ENCODE measurements at places on chromosomes 2 and 18. TPM values are rescaled to one million over a fixed set of nuclear protein-coding genes. Genes with fewer than 3 reads are reported as not detected.

The CBLN2 gene
- total RNA-seq, result 8.2 TPM

The RAB6C gene
- not detected for total RNA-seq

The SLC66A3 gene
- 52.6 TPM for total RNA-seq

The AQP12B gene
- total RNA-seq, result not detected

The ASPRV1 gene
- total RNA-seq, result 4.3 TPM

- no peak for DNase-seq
These were observed 24.8 kb upstream of the STARD7 start for GRCh38 chr2:96233436-96233835.

DNA sequence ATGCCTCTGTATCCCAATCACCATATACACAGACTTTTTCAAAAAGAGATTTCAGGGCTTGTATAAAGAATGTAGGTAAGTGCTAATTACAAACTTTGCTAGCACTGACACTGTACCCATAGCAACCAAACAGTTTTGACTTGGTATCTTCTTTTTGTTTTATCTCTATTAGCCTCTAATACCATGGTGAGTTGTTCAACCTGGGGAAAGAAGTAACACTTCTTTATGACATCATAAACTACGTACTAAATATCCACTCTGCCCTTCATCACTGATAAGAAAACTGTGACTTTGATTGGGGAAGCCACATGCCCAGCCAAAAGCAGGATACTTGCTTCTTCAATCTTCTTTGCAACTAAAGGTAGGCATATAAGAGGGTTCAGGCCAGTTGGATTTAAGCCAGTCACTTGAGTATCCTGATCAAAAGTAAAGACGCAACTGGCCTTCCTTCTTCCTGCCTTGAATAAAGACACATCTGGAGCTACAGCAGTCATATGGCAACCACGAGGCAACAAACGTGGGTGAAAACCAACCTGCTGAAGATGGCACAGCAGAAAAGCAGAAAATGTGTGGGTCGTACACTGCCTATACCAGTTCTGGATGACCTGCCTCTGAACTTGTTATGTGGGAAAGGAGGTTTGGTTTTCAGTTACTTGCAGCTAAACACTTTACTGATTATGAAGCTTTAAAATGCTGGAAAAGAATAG, 16.4 kb downstream of the THADA start:
- no peak for DNase-seq

DNA sequence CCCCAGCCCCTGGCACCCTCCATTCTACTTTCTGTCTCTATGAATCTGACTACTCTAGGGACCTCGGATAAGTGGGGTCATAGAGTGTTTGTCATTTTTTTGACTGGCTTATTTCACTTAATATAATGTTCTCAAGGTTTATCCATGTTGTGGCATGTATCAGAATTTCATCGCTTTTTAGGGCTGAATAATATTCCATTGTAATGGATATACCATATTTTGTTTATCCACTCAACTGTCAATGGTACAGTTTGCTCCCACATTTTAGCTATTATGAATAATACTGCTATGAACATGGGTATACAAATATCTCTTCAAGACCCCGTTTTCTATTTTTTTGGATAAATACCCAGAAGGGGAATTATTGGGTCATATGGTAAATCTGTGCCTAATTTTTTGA, 7.4 kb downstream of the TRAF3IP1 start:
- no peak for DNase-seq

- DNase-seq, result no peak
These were observed 59.0 kb upstream of the KLHL14 start for GRCh38 chr18:32831781-32832180.
